ENCODE measurements at places on chromosomes 4 and X. TPM values are rescaled to one million over a fixed set of nuclear protein-coding genes. Genes with fewer than 3 reads are reported as not detected.

DNA sequence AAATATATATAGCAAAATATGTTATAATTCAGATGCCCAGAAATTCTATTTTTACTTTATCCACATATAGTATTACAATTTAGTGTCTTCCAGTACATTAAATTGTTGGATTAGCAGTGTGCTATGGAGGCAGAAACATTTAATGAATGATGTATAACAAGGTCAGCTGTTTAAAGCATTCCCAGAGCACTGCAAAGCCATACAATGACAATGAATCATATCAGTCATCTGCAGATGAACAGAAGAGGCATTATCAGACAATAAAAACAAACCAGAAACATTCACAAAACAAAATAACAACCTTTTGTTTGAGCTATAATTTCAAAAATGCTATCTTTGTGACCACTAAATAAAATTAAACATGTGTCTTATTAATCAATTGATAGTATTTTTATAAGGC lies 524.2 kb downstream of the FAT4 start:
- no peak for DNase-seq

DNA sequence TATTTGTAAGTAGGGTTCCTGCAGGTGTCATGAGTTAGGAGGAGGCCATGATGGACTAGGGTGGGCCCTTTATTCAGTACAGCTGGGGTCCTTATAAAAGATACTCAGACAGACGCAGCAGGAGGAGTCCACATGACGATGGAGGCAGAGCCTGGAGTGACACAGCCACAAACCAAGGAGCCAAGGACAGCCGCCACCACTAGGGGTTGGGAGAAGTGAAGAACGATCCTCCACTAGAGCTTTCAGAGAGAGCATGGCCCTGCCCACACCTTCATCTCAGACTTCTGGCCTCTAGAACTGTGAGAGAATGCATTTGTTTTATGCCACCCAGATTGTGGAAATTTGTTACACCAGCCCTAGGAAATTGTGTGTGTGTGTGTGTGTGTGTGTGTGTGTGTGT lies 31.1 kb downstream of the JAKMIP1 start:
- DNase-seq: no peak

- DNase-seq: no peak
These were observed 7.1 kb downstream of the PASD1 start for GRCh38 chrX:151570561-151570960.

DNA sequence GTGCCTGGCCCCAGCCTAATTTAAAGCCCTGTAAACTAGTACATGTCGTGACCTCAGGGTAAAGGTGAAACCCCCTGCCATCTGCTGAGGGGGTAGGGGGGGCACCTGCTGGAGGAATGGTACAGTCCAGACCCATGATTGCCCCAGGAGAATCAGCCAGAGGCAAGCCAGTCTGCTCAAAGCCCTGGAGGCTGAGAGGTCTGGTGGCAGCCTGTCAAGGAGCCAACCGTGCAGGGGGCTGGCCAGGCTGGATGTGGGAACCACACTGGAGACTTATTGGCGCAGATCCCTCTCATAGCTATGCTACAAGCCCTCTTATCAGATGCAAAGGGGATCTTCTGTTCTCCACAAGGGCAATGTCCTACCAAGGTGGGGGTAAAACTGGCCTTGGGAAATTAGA lies 31.4 kb upstream of the PJA1 start:
- DNase-seq: no peak

- DNase-seq: no peak
These were observed 69.1 kb downstream of the MOSPD2 start for GRCh38 chrX:14942341-14942740.

DNA sequence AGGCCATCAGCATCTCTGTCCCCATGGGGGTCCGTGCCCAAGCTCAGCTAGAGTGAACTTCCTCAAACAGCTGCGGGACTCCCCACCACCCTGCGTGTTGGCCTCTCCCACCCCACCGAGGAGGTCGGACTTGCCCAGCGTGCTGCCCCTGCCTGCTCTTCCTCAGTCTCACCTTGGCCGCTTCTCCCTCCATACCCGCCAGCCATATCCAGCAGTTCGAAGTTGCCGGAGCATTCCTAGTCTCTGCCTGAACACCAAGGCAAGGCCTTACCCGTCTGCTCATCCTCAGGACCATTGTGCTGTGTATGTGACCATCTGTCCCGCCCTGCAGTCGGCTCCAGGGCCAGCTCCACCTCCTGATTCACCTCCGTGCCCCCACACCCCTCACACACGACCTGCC lies 84.5 kb downstream of the WFS1 start:
- no peak for DNase-seq

DNA sequence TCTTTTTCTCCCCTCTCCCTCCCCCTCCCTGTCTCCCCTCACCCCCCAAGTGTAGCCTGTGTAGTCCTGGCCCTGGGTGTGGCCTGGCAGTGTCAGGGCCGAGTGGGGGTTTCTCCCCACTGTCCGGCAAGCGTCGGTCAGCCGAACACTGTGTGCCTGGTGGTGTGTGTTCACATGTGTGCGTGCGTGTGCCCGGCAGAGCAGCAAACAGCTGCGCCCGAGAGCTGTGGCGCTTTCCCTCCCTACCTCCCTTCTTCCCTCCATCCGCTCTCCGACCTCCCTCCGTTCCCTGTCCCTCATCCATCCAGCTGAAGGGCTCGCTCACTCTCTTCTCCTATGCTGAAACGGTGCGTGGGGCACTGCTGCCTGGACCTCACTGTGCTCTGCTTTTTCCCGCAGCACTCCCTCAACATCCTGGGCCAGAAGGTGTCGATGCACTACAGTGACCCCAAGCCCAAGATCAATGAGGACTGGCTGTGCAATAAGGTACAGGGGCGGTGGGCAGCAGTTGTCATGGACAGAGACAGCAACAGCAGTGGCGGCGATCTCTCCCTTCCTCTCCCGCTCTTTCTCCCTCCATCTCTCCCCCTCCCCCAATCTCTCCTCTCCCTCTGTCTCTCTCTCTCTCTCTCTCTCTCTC lies 17.4 kb upstream of the UBA1 start:
- no peak for DNase-seq

SLC6A8 gene
- 1.7 TPM for total RNA-seq
